ENCODE measurements at places on chromosomes 7 and 10.

DNA sequence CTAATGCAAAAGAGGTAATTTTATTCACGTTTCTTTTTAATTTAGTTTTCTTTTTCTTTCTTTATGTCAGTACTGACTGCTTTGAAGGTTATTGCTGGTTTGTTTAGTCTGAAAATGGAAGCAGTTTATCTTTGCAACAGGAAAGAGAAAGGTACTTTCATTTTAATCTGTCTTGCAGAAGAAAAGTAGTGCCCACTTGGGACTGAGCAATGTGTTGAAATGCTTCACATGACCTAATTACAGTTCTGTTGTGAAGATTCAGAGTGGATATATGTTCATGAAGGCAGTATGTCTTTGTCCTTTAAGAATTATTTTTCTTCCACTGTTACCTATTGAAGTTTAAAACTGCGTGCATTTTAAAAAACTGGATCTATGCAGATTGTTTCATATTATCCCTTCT, 80.1 kb downstream of the ANKIB1 start:
- DNase-seq: no peak

DNA sequence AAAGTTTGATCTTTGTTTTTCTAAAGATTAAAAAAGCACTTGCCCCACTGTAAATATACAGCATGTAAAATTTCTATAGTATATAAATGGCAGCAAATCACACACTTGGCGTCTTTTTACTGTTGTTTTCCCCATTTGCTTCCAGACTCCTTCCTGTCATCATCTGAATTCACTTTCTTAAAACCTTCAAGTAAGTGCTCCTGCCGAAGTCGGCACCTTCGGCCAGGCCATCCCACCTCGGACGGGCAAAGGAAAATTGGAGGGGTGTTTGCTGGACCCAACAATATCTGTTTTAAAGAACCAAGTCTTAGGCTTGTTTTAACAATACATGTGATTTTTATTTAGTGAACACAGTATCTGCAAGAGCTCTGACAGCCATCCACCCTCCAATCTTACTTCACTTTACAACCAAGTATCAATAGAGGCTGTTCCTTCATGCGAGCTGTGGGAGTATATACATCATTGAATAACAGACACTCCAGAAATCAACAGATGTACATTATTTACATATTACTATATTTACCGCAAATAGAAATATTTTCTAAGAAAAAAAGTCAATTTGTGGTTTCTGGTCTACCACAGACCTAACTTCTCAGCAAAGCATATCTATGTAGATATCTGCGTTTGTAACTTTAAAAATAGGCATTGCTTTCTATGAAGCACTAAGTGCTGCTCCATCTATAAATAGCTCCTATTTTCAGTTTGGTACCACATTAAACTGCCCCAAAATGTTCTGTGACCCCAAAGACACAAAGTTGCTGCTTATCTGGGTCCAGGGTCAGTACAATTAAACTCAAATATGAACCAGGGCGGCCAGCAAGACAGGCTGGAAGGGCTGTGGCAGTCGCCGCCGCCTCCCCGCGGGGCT, 110.7 kb downstream of the CYTH3 start:
- DNase-seq: no peak

DNA sequence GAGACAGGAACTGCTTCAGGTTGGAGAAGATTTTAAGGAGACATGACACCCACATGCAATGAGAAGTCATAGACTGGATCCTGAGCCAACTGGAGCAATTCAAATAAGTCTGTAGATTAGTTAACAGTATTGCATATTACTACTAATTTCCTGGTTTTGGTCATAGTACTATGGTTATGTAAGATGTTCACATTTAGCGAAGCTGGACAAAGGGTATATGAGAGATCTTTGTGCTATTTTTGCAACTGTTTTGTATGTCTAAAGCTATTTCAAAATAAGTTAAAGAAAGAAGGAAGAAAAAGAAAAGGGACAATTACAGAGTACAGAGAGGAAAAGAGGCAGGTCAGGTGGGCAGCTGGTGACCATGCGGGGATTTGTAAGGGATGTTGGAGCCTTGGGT, 116.5 kb upstream of the SVIL start:
- no peak for DNase-seq

GRCh38 chr10:49240946-49241345, 52.8 kb upstream of the TMEM273 start:
- DNase-seq: no peak

- no peak for DNase-seq
Measured at GRCh38 chr10:91590142-91590903, 42.5 kb downstream of the PPP1R3C start.

DNA sequence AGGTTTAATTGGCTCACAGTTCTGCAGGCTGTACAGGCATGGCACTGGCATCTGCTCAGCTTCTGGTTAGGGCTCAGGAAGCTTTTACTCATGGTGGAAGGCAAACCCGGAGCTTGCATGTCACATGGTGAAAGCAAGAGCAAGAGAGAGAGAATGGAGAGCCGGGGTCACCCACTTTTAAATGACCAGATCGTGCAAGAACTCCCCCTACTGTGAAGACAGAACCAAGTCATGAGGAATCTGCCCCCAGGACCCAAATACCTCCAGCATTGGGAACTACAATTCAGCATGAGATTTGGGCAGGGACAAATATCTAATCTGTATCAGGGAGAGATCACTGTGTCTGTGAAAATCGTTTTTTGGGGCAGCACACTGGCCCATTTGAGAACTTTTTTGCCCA, 110.0 kb upstream of the MYO3A start:
- DNase-seq: no peak

DNA sequence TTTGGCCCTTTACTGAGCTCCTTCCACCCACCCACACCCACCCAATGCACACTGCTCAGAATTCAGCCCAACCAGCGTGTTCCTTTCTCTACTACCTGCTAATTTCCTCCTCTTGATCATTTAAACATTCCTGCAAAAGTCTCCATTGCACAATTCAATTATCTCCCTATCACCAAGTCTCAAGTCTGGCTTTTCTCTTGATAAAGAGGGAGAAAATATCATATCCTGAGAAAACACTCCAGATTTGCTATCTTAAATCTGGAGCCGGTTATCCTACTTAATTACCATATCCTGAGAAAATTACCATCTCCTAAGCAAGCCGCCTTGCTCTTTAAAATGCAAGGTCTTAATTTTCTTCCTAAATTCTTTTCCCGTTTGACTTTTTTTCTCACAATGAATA, 505.5 kb downstream of the XPNPEP1 start:
- DNase-seq: no peak

DNA sequence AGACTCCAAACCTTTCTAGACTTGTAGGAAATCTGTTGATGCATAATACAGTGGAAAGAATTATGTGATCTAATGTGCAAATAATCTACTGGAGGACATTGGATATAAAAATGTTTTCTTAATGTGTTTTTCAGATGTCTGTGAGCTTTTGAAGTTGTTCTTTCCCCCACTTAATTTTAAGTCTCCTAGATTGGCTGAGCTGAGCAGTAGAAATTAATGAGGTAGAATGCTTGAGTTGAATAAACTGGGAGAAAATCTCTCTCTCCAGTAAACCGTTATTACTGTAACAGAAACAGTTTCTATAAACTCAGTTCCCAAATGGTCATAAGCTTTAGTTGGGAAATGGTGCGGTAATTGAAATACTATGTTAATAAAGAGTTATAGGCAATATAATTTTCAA, 15.7 kb downstream of the CSGALNACT2 start:
- DNase-seq: no peak
